ENCODE measurements at places on chromosomes 12 and 14.

DNA sequence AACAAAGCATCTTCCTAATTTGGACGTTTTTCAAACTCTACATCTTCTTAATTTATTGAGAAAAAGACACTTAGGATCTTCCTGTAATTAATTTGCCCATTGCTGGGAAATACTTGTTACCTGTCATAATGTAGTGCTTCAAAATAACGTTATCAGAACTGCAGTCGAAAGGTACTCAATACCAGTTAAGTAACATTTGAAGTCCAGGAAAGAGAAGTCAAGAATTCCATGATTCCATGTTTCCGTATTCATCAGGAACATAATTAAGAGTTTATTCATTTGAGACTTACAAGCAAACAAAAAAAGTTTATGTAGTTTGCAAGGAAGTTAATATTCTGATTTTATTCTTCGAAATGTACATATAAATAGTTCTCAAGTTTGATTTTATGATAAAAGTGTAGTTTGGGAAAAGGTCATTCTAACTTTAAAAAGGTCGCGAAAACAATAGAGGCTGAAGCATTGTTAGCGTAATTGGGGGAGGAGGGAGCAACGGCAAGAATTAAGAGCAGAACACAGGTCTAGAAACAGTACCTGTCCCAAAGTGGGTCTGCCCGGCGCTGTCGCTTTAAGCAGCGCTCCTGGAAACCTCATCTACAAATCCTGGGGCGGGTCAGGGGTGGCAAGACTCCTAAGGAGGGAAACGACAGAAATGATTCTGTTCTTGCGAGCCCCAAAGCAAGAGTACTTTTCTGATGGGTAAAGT lies 1.2 kb upstream of the KCNMB4 start:
- H3K36me3 ChIP-seq: no peaks in the 10 kb centered on the region
- DNase-seq: no peak
- H3K27ac ChIP-seq: no peak overlapping the region
- H3K4me3 ChIP-seq: peak overlapping the region; percentile 86
- no peaks in the 10 kb centered on the region for H3K27me3 ChIP-seq

GRCh38 chr12:24730489-24730896 lies 218.4 kb downstream of the BCAT1 start:
- no peaks in the 10 kb centered on the region for H3K36me3 ChIP-seq
- DNase-seq: no peak
- no peaks in the 10 kb centered on the region for H3K4me1 ChIP-seq

DNA sequence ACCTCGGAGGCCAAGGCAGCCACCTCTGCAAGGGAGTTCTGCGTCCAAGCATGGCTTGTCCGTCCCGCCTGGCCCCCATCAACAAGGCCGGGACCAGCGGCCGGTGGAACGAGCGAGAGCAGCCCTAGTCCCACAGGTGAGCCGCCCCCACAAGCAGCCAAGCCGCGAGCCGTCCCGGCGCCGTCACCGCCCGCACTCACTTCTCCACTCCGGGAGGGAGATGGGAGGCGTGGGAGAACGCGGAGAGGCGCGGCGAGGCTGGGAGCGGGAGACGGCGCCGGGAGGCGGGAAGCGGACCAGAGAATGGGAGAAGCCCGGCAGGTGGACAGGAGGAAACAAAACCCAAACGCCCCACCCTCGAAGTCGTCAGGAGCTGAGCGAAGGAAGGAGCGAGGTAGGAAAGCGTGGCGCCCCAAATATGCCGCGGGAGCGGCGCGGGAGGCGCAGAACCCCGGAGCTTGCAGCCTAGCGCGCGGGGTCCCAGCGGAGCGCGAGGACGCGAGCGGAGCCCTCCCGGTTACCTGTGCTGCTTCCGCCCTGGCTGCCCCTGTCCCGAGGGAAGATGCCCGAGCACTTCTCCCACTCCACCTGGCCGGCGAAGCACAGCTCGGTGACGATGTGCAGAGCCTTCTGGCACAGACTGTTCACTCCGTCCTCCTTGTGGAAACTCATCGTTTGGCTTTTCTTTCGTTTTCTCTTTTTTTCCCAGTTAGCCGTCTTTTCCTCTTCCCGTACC lies 600 bp downstream of the SYT10 start:
- peaks cover 13% of the 10 kb centered on the region for H3K4me1 ChIP-seq
- no peaks in the 10 kb centered on the region for H3K27me3 ChIP-seq
- no peak for DNase-seq
- no peaks in the 10 kb centered on the region for H3K36me3 ChIP-seq

GRCh38 chr12:97308576-97309198 lies 153.9 kb upstream of the RMST start:
- H3K27me3 ChIP-seq: no peaks in the 10 kb centered on the region
- DNase-seq: no peak
- H3K4me1 ChIP-seq: no peaks in the 10 kb centered on the region
- H3K4me3 ChIP-seq: no peak overlapping the region
- no peaks in the 10 kb centered on the region for H3K36me3 ChIP-seq

DNA sequence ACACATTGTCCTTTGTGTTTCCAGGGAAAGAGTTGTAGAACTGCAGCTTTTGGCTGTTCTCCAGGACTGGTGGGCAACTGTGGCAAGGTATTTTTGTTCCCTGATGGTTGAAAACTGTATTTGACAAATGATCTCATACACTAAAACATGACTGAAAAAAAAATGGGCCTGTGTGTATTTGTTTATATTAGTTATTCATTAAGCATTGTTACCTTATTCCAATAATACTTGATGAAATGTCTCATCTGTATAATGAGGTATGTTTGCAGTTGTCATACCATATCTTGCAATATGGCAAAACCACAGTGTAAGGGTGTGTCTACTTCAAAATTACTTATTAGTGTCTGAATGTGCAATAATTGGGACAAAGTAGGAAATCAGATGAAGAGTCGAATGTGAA lies 479.4 kb upstream of the NOVA1 start:
- DNase-seq: no peak
- H3K4me1 ChIP-seq: no peaks in the 10 kb centered on the region
- H3K27ac ChIP-seq: no peak overlapping the region
- no peaks in the 10 kb centered on the region for H3K27me3 ChIP-seq
- H3K36me3 ChIP-seq: no peaks in the 10 kb centered on the region
- no peak overlapping the region for H3K4me3 ChIP-seq

GRCh38 chr14:98724734-98725133 lies 547.3 kb downstream of the BCL11B start:
- no peaks in the 10 kb centered on the region for H3K27me3 ChIP-seq
- no peak overlapping the region for H3K27ac ChIP-seq
- DNase-seq: no peak
- no peaks in the 10 kb centered on the region for H3K36me3 ChIP-seq
- no peaks in the 10 kb centered on the region for H3K4me1 ChIP-seq
